ENCODE measurements at places on chromosomes 5 and 9. TPM values are rescaled to one million over a fixed set of nuclear protein-coding genes. Genes with fewer than 3 reads are reported as not detected.

BTNL8 gene
- 0.57 TPM for total RNA-seq

ARHGEF37 gene
- total RNA-seq: 1.8 TPM

CCL27 gene
- 0.23 TPM for total RNA-seq

MEGF10 gene
- 0.91 TPM for total RNA-seq

CD274 gene
- total RNA-seq: 4.6 TPM

UBE2R2 gene
- 15.2 TPM for total RNA-seq

KIAA0825 gene
- 0.45 TPM for total RNA-seq

MSX2 gene
- 4.3 TPM for total RNA-seq

ADCY2 gene
- 0.69 TPM for total RNA-seq

PARP8 gene
- 18.1 TPM for total RNA-seq

MEF2C gene
- 6.4 TPM for total RNA-seq

JAKMIP2 gene
- total RNA-seq: 2.6 TPM

EIF4E1B gene
- total RNA-seq: not detected

DDX4 gene
- not detected for total RNA-seq

SARDH gene
- 0.08 TPM for total RNA-seq

TAF11L5 gene
- not detected for total RNA-seq

SLC45A2 gene
- total RNA-seq: 0.49 TPM

PCDHB10 gene
- total RNA-seq: 3.0 TPM

TEK gene
- 0.30 TPM for total RNA-seq

IZUMO3 gene
- total RNA-seq: not detected

PCDHB4 gene
- total RNA-seq: 1.7 TPM

C1QTNF2 gene
- 0.08 TPM for total RNA-seq

GGTA1 gene
- not detected for total RNA-seq

GABRB2 gene
- not detected for total RNA-seq

FAM81B gene
- not detected for total RNA-seq

EXOSC3 gene
- total RNA-seq: 194 TPM

AJM1 gene
- 3.0 TPM for total RNA-seq

TERT gene
- total RNA-seq: 5.4 TPM

PPP3R2 gene
- not detected for total RNA-seq

ECSCR gene
- not detected for total RNA-seq

SNX30 gene
- 18.1 TPM for total RNA-seq

SWI5 gene
- total RNA-seq: 47.0 TPM

PCDHB5 gene
- total RNA-seq: 12.4 TPM

FGFR4 gene
- total RNA-seq: 9.3 TPM

BTNL3 gene
- total RNA-seq: not detected

FGF1 gene
- 3.1 TPM for total RNA-seq

SPATA31E1 gene
- total RNA-seq: not detected

CORO2A gene
- total RNA-seq: 4.1 TPM

TMOD1 gene
- total RNA-seq: not detected
